Renal cortical epithelial cell (primary cell): ENCODE measurements at places on chromosomes 1 and 21. TPM values are rescaled to one million over a fixed set of nuclear protein-coding genes. Genes with fewer than 3 reads are reported as not detected.

CCDC18 gene
- total RNA-seq: 9.7 and 10.2 TPM in 2 replicates

EPHB2 gene
- 136 and 159 TPM in 2 replicates for total RNA-seq

PCBP3 gene
- 0.15 TPM in 1 of 2 replicates, not detected in the other for total RNA-seq

CSF1 gene
- 39.2 and 51.3 TPM in 2 replicates for total RNA-seq

FAM167B gene
- 0.20 TPM in 1 of 2 replicates, not detected in the other for total RNA-seq

TFB2M gene
- total RNA-seq: 20.8 and 26.9 TPM in 2 replicates

ASCL5 gene
- not detected in 2 replicates for total RNA-seq

ADAM30 gene
- not detected in 2 replicates for total RNA-seq

KCNE1 gene
- 3.5 TPM in 1 of 2 replicates, not detected in the other for total RNA-seq

PTGER3 gene
- 0.20 and 0.52 TPM in 2 replicates for total RNA-seq

BEND5 gene
- total RNA-seq: 1.9 and 6.0 TPM in 2 replicates

OR14K1 gene
- not detected in 2 replicates for total RNA-seq

ZNF593 gene
- total RNA-seq: 6.7 and 15.6 TPM in 2 replicates

ERICH3 gene
- total RNA-seq: 0.10 and 0.17 TPM in 2 replicates

CFAP74 gene
- total RNA-seq: not detected in 2 replicates

SLC5A3 gene
- 13.9 and 65.8 TPM in 2 replicates for total RNA-seq

LDLRAD1 gene
- not detected in 2 replicates for total RNA-seq

KCNA3 gene
- not detected in 2 replicates for total RNA-seq

DDR2 gene
- total RNA-seq: 1.2 and 1.7 TPM in 2 replicates

HCRTR1 gene
- not detected in 2 replicates for total RNA-seq

CELA2A gene
- not detected in 2 replicates for total RNA-seq

RGS16 gene
- total RNA-seq: under 0.01 TPM in 1 of 2 replicates, not detected in the other

SAMD11 gene
- 0.87 and 20.1 TPM in 2 replicates for total RNA-seq

EPHA2 gene
- 104 and 146 TPM in 2 replicates for total RNA-seq

NLRP3 gene
- total RNA-seq: 0.70 and 9.9 TPM in 2 replicates
